ENCODE measurements at places on chromosomes 3 and 15.

DNA sequence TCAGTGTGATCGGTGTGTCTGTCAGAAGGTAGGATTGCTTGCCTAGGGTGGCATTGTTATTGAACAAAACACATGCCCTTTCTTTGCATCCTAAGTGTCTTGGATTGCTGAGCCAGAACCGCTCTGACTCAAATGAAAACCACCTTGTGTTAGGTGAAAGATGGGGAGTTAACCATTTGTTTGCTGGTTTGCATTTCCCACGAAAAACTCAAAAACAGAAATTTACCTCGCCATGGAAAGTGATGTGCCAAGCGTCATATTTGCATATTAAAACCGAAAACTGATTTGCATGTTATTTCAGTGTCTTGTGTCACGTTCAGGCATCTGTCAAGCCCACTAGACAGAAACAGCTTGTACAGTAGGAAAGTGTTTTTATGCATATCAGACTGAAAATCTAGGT lies 474.6 kb upstream of the TPRG1 start:
- no peak for DNase-seq

DNA sequence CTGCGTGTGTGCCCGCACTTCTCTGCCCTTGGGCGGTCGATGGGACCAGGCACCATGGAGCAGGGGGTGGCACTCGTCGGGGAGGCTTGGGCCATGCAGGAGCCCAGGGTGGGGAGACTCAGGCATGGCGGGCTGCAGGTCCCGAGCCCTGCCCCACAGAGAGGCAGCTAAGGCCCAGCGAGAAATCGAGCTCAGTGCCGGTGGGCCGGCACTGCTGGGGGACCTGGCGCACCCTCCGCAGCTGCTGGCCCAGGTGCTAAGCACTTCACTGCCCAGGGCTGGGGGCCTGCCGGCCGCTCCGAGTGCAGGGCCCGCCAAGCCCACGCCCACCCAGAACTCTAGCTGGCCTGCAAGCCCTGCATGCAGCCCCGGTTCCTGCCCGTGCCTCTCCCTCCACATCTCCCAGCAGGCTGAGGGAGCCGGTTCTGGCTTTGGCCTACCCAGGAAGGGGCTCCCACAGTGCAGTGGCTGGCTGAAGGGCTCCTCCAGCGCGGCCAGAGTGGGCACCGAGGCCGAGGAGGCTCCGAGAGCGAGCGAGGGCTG lies 553 bp upstream of the RTP4 start:
- DNase-seq = no peak

DNA sequence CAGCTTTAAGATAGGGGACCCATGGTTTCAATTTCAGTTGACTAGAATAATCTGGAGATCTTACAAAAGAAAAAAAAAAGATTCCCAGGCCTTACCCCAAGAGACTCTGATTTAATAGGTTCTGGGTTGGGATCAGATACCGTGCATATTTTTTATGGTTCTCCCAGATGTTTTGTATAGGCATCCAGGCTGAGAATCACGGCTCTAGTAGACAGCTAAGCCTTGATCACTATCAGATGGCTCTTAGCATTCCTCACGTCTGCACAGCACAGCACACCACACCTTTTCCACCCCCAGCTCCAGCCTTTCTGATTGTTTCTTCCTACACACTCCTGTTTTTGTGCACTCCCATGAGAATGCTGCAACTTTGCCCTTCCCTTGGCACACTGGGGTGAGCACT lies 40.8 kb downstream of the TMEM45A start:
- DNase-seq = no peak

- DNase-seq = no peak
Observed at GRCh38 chr3:182323898-182324297, 469.4 kb upstream of the ATP11B start.

DNA sequence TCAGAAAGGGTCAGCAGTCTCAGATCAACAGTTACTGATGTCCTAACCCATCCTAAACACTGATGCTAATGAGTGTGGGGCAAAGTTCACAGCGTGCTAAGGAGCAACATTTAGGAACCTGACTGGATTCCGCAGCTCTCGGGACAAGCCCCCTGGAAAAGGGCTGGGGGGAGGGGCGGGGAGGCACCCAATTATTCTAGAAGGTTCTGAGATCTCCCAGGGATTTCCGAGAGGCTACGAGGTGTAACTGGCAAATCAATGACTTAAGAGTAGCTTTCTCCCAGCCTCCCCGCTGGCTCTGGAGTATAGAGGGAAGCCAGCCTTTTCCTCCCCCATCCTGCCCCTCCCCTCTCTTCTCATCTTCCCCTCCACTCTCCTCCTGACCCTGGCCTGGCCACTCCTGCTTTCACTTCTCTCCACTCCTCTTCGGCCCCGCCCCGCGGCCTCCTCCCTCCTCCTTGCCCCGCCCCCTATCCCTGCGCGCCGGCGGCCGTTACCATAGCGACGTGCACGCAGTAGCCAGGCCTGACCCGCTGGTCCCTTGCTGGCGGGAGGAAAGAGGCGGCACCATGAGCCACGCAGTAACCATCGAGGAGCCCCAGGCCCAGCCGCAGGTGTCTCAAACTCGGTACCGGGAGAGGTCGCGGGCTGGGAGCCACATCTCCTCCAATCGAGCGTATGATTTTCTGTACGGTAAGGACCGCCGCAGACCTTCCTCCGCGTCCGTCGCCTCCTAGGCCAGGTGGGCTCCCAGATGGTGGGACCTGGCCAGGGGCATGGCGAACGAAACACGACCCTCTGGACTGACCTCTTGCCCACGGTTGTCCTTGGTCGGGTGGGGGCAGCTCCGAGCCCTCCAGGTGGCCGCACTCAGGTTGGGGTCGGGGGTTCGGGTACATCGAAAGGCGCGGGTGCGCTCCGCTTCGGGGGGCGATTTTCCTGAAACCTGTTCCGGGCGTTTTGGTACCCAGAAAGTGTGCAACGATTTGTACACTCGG lies at the start of gene CFAP91:
Gene CFAP91, plus strand, starts transcription at position 493 of the 998 bp plus-strand sequence. Its CDS starts 77 bp downstream, at position 570.
- DNase-seq = peak; percentile 93

DNA sequence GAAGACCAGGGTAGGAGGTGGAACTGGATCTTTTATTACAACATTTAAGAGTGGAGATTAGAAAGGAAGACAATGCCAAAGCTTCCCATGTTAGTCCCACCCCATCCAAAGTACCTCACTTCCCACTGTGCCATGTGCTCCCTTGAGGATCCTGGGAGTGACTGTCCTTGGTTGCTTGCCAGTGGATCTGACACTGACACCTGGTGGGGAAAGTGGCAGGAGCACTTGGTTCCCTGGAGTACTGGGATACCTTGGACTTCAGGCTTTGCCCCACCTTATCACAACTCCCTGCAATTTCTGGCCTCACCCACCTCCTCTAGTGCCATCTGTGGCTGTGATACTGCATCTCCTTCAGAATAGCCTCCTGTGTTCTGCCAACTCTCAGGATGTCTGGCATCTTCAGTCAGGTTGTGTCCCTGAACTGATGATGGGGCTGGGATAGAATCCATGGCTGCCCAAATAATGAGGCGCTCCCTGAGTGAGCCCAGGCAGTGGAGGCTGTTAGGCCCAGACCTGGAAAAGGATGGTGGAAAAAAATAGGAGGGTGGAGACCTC lies 1.3 kb downstream of the ELL3 start:
- DNase-seq = peak; percentile 27

- no peak for DNase-seq
Observed at GRCh38 chr3:173796890-173797289, 399.3 kb downstream of the NLGN1 start.

DNA sequence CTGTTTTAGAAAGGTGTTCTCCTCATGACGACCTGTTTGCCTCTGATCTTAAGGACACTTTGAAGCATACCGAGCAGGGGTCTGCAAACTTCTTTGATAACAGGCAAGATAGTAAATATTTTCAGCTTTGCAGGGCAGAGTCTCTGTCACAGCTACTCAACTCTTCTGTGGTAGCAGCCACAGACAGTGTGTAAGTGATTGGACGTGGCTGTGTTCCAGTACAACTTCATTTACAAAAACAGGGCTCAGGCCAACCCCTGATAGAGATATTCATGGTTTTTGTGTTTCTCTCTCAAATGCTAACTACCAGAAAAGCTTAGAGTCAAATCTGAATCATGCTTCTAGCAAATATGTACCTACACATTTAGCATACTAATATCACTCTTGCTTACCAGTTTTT lies 51.5 kb downstream of the TGFBR2 start:
- DNase-seq = no peak

DNA sequence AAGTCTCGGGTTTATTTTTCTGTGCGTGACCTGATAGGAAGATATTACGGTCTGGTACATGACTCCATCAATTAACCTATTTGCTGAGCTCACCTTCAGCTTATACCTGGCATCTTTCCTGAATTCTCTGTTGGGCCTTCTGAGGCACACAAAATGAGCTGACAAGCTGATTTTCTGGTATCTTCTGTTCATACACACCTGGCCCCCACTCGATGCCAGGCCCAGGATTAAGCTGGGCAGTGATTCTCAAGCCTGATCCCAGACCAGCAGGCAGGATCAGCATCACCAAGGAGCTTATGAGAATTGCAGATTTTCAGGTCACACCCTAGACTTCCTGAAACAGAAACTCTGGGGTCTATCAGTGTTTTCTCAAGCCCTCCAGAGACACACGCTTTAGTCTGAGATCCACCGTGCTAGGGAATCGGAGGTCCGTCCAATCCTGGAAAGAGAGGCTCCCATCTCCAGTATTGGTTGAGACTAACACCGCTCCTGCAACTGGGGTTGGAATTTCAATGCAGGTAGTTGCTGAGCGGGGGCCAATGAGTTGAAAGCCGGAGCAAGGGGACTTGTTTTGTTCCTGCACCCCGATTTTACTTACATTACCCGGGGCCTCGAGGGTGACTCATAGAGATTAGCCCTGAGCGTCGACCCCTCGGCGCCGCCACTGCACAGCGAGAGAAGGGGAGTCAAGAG lies 636 bp upstream of the EIF1B start:
- DNase-seq = no peak

GRCh38 chr15:57726411-57726810 lies 19.9 kb downstream of the POLR2M start:
- DNase-seq = no peak

- no peak for DNase-seq
Observed at GRCh38 chr15:29103824-29104565, 165.6 kb downstream of the NSMCE3 start.

All from NCI-H187 treated with DMSO at 0.1 percent for 48 hours (cell line).